ENCODE measurements at places on chromosomes 6 and 20.

- no peak for DNase-seq
Observed at GRCh38 chr6:48325701-48326100, 214.7 kb upstream of the PTCHD4 start.

GRCh38 chr20:20344476-20344875 is 23.4 kb upstream of the INSM1 start:
- DNase-seq = no peak

DNA sequence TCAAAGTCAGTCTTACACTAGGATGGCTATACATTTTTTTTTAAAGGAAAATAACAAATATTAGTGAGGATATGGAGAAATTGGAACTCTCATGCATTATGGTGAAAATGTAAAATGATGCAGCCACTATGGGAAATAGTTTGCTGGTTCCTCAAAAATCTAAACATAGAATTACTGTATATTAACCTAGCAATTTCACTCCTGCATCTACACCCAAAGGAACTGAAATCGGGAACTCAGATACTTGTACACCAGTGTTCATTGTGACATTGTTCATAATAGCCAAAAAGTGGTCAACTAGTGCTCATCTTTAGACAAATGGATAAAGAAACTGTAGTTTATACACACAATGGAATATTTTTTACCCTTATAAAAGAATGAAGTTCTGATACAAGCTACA is 110.7 kb downstream of the UTRN start:
- no peak for DNase-seq

DNA sequence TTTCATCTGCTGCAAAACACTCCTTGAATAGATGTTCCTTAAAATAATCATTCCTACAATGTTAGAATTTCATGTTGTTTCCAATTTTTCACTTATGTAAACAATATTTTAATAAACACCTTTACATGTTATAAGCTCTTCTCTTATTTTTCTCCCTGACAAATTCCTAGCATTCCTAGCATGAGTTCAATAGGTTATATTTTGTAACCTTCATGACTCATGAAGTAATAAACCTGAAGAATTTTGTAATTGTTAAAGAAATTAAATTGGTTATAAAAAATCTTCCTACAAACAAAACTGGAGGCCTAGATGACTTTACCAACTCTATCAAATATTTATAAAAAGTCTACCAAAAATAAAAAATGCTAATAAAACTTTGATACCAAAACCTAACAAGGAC is 66.3 kb downstream of the NT5E start:
- DNase-seq = no peak

DNA sequence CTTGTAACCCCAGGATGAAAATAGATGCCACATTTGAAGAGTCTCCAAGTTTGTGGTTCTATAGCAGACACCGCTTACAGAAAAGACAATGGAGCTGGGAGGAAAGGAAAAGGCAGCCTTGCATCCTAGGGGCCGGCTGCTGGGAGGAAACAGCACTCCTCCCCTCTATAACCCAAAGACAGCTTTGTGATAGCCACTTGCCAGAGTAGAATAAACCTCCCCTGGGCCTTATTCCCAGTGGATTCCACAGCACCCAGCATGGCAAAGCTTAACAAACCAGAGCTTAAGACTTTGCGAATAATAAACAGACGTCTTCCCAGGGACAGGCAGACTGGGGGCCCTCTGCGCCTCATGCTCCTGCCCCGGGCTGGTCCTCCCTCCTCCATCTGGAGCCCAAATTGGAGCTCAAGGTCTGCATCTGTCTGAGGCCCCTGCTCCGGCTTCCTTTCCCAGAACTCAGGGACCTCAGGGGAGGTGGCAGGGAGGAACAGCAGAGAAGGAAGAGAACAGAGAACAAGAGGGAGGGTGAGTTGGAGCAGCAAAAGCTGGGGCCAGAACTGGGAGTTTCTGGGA is 8.8 kb upstream of the TAF8 start:
- no peak for DNase-seq
